ENCODE measurements at places on chromosomes 2 and 18.

GRCh38 chr2:168712053-168712452 is 90.4 kb upstream of the NOSTRIN start:
- DNase-seq, result no peak

DNA sequence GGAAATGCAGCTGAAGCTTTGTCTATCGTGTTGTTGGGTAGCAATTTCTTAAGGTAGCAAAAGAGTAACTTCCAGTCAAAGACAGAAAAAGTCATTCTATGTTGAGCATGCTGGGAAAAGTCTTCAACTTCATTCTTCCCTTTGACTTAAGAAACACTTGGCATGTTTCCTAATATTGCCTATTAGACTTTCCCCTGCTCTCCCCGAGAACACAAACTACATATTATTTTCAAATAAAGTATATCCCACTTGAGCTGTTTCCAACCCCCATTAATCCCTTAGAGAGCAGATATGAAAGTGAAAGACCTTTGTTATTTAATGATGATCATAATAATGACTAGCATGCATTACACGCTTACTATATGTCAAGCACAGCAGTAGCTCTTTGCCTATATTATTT is 136.0 kb upstream of the SPOPL start:
- DNase-seq, result no peak

GRCh38 chr18:49400398-49401072 is 59.9 kb downstream of the DYM start:
- DNase-seq, result no peak

- no peak for DNase-seq
Measured at GRCh38 chr2:22788749-22789327, 596.1 kb upstream of the KLHL29 start.

DNA sequence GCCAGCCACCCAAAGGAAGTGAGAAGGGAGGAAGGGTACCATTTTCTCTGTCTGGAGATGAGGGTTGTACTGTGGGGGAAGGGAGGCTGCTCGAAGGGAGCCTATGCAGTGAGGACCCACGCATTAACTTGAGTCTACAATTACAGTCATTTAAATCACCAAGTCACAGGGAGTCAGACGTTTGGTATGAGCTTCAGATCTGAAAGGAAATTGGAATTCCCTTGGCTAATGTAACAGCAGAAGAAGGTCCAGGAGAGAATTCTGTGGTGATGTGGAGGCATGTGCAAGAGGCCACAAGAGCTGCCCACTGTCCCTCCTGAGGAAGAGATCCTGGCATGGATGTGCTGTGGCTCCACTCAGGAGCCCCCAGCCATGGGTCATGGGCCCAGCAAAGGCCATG is 22.5 kb downstream of the DAPL1 start:
- DNase-seq, result no peak

DNA sequence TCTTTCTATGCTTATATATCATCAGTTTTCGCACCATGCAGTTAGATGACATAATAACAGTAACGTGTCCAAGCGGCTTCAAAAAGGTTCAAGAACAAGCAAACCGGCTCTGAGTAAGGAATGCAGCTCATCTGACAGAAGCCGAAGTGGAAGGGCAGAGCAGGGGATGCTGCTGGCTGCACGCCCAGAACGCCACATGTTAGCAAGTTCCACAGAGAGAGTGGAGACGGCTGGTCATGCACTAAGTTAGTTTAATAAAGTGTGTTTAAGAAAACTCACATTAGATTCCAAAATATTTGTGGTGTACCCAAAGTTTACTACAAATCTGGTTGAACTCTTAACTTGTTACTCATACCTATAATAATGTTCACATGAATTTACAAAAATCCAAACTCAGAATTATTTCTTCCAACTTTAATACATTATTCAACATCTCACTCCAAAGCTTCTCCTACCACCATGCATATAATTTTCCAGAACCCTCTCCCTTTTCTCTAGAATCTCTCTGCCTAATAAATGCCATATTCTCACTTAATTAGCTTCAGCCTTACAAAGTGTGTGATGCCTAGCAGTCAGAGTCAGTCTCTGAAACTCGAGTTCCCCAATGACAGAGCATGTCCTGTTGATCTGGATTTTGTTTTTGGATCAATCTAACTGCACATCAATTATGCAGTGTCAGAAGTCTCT is 170.0 kb downstream of the DNAH7 start:
- DNase-seq, result no peak

- DNase-seq, result no peak
Measured at GRCh38 chr2:55049821-55050099, 491 bp downstream of the RTN4 start.

DNA sequence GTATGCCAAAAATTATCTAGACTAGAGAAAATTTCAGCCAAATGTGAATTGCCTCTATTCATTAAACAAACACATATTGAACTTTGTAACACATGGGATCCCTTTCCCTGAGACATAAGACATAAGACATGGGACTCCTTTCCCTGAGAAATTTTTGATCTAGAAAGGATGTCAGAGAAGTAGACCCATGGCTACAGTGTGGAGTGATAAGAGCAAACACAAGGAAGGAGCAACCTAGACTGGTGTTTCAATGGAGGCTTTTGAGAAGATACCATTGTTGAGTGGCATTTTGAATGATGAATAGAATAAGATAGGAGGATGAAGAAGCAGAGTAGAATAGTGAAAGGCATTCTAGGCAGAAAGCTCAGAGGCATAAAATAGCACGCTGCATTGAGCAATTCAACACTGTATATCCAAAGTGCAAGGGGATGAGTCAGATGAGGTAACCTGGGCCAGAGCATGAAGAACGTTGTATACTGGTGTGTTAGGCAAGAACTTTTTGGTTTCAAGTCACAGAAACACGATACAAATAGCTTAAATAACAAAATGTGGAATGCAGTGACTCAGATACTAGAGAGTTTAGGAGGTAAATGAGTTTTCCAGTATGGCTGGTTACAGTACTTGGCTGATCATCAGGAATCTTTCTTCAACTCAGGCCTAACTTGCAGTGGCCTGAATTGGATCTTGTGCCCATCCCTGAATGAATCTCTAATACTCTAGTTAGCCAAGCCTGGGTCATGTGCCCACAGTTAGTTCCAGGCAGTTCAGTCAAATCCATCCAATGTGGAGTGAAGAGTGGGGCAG is 129.8 kb upstream of the TANK start:
- DNase-seq, result no peak
